Fibroblast of upper back skin (primary cell): ENCODE measurements at places on chromosomes 12 and 14.
A peak's percentile ranks its signal among the peaks of the same experiment; 100 is the strongest.

GRCh38 chr12:40451661-40452060, 226.9 kb downstream of the LRRK2 start:
- no peak for DNase-seq

DNA sequence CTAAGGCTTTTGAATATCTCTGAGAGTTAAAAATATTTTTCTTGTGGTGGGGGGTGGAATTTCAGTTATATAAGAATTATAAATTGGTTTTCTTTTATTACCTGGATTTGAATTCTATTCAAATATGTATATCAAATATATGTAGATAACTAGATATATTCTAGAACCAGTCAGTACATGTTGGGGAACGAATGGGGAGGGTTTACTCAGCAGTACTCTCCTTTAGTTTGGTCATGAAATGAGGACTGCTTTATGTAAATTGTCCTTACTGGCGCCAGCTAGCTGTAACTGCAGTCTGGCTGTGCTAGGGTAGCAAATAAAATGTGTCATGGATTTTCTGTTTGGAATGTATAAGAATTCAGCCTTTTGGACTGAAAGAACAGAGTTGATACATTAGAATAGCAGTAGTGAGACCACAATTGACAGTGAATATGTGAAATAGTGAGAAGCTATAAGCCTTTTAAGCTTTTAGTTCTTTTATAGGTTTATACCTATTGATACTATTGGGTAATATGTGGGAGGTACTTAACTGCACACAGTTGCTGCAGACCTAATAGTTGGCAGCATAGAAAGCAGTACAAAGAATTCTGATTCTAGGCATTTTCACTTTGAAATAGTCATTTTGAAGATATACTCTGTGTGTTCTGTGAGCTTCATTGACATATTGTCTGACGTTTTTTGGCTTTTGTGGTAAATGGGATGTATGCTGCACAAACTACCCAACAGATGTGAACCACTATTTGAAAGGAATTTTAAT, 29.0 kb downstream of the ATF7IP start:
- DNase-seq, result peak; percentile 84

- DNase-seq, result peak; percentile 55
Observed at GRCh38 chr14:65986041-65986440, 500.1 kb upstream of the CCDC196 start.

DNA sequence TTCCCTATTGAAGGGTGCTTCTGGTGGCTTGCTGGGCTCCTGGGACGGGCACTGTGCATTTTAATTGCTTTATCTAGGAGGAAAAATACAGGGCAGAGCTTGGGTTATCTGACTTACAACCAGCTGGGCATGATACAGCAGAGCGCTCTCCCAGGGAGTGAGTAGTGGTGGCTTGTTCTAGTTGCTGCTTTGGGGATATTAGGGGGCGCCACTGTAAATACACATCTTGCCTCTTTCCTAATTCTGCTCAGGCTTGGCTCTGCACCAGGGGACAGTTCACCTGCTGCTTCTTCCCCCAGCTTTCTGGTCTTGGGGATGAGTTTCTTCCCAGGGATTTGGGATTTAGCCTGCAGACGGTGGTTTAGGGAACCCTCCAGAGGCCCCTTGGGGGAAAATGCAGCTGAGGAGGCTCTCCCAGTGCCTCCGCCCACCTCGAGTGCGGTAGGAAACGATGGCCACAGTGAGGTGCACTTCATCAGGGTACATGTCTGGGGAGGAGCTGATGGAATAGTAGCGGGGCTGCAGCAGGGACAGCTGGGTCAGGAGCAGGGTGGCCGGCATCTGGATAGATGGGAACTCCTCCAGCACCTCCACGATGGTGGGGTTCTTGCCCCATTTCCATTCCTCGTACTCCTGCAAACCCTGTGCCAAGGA, 36.9 kb upstream of the FBXO21 start:
- no peak for DNase-seq

DNA sequence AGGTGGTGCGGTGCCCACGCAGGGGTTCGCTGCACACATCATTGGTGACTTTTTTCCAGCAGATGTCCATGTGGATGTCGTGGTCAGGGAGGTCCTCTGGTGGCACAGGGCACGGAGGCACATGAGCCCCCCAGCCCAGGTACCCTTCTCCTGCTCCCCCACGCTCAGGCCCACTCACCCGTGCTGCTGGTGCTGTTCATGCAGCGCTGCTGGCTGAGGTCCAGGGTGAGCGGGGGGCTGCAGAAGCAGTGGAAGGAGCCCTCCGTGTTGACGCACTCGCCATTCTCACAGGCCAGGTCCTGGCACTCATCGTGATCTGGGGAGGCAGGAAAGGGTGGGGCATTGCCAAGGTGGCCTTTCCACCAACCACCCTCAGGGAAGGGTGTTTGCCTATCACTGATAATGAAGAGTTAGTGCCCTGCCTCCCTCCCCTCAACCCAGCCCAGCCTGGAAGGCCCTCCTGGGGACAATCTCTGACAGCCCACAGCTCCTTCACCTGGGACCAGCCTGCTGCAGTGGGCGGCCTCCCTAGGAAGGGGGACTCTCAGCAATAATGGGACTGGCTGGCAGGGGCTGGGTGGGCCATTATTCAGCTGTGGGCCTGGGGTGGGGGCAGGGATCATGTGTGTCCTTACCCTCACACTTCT, 9.8 kb downstream of the ISCA2 start:
- no peak for DNase-seq

- no peak for DNase-seq
Observed at GRCh38 chr12:50686976-50687375, 76.9 kb upstream of the ATF1 start.

DNA sequence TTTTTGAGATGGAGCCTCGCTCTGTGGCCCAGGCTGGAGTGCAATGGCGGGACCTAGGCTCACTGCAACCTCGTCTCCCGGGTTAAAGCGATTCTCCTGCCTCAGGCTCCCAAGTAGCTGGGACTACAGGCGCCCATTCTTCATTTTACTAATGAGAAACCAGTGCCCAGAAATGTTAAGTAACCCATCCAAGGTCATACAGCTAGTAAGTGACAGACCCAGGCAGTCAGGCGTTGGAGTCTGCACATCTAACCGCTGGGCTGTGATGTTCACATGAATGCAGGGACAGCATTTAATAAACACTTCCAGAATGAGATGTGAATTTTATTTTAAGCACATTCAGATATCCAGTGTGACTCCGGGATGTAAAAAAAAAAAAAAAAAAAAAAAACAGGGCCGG, 1.3 kb upstream of the TRIP11 start:
- no peak for DNase-seq

- no peak for DNase-seq
Observed at GRCh38 chr14:21672116-21672515, 1.5 kb downstream of the OR4E1 start.

GRCh38 chr12:29738365-29738764, 45.4 kb downstream of the TMTC1 start:
- no peak for DNase-seq

DNA sequence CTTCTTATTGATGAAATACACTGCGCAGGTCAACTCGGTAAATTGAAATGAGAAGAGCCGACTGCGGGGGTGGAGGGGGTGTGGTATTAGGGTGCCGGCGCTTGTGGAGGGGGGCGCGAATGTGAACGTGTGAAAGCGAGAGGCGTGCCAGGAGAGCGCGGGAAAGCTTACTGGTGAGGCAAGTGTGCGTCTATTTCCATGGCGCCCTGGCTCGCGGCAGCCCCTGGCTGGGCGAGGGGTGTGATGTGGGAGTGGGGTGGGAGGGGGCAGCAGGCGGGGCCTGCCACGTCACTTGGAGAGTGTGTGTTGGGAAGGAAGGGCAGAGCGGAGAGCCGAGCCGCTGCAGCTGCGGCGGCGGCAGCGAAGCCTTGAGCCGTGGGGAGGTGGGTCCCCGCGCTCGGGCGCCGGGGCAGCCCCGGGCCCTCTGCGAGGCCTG, 88.8 kb downstream of the GALNT8 start:
- DNase-seq, result peak; percentile 28

DNA sequence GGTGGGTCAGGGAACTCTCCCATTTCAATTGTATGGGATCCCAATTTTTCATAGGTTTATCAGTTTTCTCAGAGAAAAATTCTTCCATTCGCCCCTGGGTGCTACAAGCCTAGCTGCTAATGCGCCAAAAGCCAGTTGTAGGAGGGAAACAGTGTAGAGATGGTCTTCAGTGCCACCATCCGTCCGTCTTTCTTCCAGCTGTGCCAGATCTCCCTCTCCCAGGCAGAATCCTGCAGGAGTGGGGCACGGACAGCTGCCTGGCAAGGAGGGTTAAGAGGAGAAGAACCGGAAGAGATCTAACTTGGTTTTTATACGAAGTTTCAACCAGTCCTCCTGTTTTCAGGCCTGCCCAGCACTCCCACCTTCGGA, 38.9 kb upstream of the FUT8 start:
- DNase-seq, result no peak

DNA sequence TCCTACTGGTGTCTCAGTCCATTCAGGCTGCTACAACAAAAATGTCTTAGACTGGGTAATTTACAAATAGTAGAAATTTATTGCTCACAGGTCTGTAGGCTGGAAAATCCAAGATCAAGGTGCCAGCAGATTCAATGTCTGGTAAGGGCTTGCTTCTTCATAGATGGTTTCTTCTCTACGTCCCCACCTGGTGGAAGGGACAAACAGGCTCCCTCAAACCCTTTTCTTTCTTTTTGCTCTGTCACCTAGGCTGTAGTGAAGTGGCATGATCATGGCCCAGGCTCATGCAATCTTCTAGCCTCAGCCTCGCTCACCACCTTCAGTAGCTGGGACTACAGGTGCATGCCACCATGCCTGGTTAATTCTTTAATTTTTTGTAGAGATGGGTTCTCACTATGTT, 106.8 kb upstream of the RPH3A start:
- DNase-seq, result no peak

GRCh38 chr12:54935235-54935951, 49.2 kb downstream of the TESPA1 start:
- DNase-seq, result peak; percentile 81

DNA sequence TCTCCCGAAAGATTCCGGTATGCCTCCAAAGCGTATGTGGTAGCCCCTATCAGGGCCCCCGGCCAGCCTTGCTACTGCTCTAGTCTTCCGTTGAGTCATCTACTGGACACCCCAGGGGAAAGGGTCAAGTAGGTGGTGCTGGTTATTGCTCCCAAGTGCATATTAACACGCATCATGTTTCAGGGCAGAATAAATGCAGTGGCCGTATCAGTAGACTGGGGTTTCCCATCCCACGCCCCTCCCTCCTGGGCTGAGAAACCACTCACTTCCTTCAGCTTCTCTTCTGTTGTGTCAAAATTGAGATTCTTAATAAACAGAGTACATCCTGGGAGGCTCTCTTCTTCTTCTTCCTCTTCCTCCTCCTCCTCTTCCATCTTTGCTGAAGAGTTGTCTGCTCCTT, 39.3 kb downstream of the RBM19 start:
- DNase-seq, result no peak

DNA sequence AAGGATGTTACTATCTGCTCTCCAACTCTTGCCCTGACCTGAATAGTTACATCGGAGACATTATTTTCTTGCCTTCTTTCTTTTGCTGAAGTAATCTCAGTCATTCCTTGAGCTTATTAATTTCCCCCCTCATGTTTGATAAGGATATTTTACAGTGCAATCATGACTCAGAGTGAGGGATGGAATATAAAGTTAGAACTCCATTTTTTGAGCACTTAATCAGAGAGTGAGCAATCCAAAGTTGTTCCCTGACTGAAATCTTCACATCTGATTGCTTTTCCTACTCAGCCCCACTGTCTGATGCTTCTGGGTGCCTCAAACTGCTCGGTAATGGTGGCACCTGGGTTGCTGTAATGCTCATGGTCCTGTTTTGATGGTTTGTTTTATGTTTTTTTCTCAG, 142.7 kb upstream of the SEL1L start:
- DNase-seq, result peak; percentile 2

- no peak for DNase-seq
Observed at GRCh38 chr14:38302034-38302433, 46.1 kb upstream of the CLEC14A start.

GRCh38 chr12:89791286-89791685, 82.6 kb upstream of the ATP2B1 start:
- DNase-seq, result no peak

GRCh38 chr14:59897757-59898383, 22.1 kb upstream of the LRRC9 start:
- DNase-seq, result peak; percentile 13

- no peak for DNase-seq
Observed at GRCh38 chr12:16008421-16008824, 97.3 kb downstream of the DERA start.

DNA sequence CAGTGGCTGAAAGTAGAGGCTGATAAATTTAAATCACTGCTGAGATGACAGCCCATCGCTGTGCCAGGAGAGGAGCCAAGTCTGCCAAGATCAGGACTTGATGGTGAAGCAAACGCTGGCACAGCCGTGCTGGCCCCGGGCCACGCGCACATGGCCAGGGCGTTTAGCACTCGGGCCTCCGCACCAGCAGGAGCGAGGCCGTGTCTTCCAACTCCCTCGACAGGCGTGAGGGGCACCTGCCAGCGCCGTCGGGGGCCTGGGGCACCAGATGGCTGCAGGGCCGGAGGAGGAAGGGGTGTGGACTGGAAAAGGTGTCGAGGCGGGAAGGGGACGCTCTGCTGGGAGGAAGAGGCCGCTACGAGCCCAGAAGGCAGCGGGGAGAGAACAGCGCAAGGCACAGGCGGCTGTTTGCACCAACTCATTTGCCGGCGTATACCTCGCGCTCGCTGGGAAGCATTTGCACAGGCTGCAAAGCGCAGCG, 29.5 kb downstream of the RIMBP2 start:
- DNase-seq, result no peak

DNA sequence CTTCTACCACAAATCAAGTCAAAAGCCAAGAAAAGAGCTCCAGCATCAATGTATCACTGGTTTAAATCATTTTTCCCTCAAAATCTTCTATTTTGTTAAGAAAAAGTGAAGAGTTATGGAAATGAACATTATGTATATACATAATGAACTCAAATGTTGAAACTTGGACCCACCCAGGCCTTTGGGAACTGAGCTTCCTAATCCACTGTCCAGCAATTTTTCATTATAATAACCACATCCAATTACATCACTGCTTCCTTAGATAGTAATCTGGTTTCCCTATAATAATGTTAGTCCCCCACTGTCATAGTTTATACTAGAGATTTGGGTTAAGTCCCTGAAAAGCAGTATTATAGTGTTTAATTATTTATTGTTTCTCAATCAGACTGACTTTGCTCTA, 170.9 kb downstream of the PIK3C2G start:
- no peak for DNase-seq

- DNase-seq, result no peak
Observed at GRCh38 chr12:27996761-27997160, 24.2 kb upstream of the PTHLH start.

DNA sequence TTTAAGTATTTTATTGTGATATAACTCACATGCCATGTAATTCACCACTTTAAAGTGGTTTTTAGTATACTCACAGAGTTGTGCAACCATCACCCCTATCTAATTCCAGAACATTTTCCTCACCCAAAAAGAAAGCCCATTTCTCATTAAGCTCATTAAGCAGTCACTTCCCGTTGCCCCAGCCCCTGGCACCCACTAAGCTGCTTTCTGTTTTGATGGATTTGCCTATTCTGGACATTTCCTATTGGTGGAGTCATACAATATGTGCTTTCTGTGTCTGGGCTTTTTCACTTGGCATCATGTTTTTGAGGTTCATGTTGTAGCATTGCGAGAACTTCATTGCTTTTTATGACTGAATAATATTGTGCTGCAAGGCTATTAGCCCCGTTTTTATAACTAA, 66.0 kb downstream of the ARL6IP4 start:
- DNase-seq, result no peak
